Nephron progenitor cell (in vitro differentiated cells): ENCODE measurements at places on chromosomes 4 and X.

- no peak for DNase-seq
These were observed 25.0 kb upstream of the TRPC5OS start for GRCh38 chrX:111850975-111851374.

- DNase-seq, result no peak
These were observed 48.5 kb upstream of the NRK start for GRCh38 chrX:105773801-105774200.

- DNase-seq, result no peak
These were observed 587 bp downstream of the TIMM8A start for GRCh38 chrX:101347859-101348451.

- DNase-seq, result no peak
These were observed 550.3 kb downstream of the SMARCA1 start for GRCh38 chrX:128973033-128973432.

GRCh38 chrX:12390301-12390700 lies 252.0 kb downstream of the FRMPD4 start:
- no peak for DNase-seq

DNA sequence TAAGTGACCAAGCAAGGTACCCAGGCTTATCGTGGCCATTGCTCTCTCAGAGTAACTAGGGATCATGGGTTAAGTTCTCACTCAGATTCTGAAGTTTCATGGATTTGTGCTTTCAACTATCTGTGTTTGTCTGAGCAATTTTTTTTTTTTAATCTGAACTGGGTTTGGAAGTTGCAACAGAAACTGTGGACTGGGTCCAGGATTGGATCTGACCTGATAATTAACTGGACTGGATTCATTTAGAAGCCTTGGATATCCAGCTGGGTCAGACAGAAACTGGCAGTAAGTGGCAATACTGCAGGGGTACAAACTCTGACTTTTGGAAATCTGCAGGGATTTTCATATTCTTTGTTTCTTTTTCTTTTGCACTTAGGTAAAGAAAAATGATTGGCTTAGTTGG lies 38.7 kb upstream of the FGF2 start:
- DNase-seq, result no peak

GRCh38 chr4:172168888-172169287 lies 355.7 kb downstream of the GALNTL6 start:
- DNase-seq, result no peak

DNA sequence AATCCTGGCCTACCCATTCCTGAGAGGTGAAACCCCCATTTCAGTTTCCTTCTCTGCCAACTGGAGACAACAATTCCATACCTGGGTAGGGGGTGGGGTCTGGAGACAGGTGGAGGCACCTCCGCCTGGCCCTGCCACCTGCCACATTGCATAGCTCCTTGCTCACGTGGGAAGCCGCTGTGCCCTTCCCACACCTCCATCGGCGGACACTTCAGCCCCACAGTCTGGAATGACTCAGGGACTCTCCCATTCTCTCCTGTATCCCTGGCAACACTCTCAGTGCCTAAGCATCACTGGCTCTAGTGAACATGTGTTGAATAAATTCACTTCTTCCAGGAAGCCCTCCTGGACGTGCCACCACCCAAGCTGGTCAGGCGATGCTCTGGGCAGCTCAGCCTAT lies 21.7 kb downstream of the PPP2R2C start:
- DNase-seq, result no peak

- DNase-seq, result no peak
These were observed 534 bp downstream of the MSX1 start for GRCh38 chr4:4859799-4860599.

- DNase-seq, result no peak
These were observed 15.9 kb upstream of the ADRA2C start for GRCh38 chr4:3750334-3750733.

DNA sequence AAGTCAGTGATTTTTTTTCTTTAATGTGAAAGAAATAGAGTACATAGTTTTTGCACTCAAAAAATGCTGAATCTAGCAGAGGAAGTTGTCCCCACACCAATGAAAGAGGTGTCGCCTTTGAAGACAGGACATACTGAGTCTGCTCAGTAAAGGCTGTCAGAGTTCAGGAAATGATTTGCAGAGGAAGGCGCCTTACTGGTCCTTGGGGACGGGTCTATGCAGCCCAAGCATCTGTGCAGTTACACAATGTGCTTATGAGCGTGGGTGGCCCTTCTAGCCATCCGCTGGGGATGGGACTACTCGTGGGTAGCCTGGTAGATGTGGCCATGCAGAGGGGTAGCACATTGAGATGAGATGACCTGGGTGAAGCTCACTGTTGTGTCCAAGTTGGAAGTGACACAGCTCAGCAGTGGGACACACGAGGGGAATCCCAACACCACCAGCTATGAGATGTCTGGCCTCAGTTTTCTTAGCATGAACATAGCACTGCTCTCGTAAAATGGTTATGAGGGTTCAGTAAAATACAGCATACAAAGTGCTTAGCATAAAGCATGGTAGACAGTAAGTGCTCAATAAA lies 116.5 kb upstream of the RBPJ start:
- DNase-seq, result no peak

- no peak for DNase-seq
These were observed 53.9 kb downstream of the BCOR start for GRCh38 chrX:40043895-40044294.

DNA sequence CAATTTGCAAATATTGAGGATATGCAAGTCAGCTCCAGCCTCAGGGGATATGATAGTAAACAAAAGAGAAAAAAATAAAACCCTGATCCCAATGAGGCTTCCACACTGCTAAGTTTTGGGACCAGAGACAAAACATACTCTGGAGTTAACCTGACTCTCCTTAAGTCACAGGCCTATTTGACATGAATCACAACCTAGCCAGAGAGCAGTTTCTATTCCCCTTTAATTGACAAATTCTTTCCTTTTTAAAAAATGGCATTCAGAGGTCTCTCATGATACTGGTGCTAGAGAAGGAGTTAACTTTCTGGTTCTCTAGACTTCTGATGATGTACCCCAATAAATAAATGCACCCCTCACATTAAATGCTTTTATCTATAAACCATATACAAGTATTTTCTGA lies 8.8 kb downstream of the ACSL1 start:
- DNase-seq, result no peak

- DNase-seq, result no peak
These were observed 31.2 kb upstream of the IL3RA start for GRCh38 chrX:1305411-1305810.

- DNase-seq, result no peak
These were observed 93.0 kb downstream of the USP9X start for GRCh38 chrX:41178201-41178600.

DNA sequence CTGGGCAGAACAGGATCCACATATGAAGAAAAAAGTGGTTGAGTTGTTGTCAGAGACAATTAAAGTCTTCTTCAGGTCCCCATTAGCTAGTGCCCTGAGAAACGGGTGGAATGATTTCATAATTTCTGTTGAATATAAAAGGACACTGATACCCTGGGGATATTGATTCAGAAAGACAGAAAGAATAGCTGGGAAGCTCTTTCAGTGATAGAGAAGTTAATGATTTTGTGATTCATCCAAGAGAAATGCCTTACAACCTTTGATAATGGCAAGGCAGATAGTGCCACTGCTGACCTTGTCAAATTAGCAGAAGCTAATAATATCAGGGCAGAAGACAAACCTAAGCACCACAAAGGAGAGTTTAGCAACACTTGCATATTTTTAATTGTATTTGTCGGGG lies 37.9 kb downstream of the UNC5C start:
- no peak for DNase-seq

GRCh38 chrX:46572340-46572936 lies 1.1 kb upstream of the CHST7 start:
- no peak for DNase-seq

DNA sequence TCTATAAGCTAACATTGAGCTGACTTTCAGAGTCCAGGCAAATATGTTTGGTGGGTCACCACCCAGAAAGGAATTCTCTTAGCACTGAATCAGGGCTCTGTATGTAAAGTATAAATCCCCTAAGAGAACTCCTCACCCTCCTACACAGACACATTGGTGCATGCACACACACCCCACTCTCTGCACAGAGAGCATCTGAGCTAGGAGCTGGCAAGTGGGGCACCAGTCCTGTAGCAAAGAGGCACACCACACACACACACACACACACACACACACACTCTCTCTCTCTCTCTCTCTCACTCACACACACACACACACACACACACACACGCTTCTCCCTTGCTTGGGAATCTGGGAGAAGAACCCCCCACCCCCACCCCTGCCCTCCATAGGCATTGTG lies 3.2 kb downstream of the SLITRK2 start:
- no peak for DNase-seq

- DNase-seq, result no peak
These were observed 40.8 kb downstream of the EVC start for GRCh38 chr4:5751666-5752375.

GRCh38 chrX:124190440-124190839 lies 142.0 kb upstream of the TEX13D start:
- DNase-seq, result no peak

- DNase-seq, result no peak
These were observed 6.0 kb downstream of the PCDH7 start for GRCh38 chr4:30726090-30726675.

DNA sequence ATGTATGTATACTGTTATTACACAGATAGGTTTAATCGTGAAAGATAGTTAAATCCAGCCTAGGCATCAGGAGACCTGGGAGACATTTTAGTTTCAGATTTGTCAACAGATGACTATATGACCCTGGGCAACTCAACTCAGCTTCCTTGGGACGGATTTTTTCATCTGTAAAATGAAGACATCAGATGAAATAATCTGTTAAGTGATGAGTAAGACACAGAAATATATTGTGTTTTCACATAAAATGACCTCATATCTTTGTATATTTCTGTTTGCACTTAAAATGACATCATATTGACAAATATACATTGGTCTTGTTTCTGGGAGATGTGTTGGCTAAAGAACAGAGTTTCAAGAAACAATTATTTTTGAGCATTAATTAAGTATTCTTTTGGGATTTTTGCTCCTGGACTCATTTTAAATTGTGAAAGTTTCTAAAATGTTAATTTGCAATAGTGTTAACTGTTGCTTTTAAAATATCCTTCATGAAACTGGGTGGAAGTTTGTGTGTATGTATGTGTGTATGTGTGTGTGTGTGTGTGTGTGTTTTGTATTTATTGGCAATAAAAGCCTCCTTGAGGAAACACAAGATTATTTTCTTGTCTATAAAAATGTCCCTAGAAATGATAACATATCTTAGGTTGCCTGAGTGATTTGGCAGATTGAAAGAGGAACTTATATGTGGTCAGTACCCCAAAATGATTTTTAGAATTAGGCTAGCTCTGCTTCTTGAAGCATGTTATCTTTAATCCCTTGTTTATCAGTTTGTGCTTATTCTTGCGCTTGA lies 29.1 kb upstream of the MMAA start:
- DNase-seq, result no peak

GRCh38 chr4:41752081-41752836 lies 3.7 kb upstream of the PHOX2B start:
- DNase-seq, result no peak

- no peak for DNase-seq
These were observed 308.7 kb downstream of the GBA3 start for GRCh38 chr4:23001478-23001877.

GRCh38 chrX:40479777-40480318 lies 100.9 kb upstream of the ATP6AP2 start:
- DNase-seq, result no peak

GRCh38 chr4:151698213-151698612 lies 62.6 kb downstream of the GATB start:
- no peak for DNase-seq

DNA sequence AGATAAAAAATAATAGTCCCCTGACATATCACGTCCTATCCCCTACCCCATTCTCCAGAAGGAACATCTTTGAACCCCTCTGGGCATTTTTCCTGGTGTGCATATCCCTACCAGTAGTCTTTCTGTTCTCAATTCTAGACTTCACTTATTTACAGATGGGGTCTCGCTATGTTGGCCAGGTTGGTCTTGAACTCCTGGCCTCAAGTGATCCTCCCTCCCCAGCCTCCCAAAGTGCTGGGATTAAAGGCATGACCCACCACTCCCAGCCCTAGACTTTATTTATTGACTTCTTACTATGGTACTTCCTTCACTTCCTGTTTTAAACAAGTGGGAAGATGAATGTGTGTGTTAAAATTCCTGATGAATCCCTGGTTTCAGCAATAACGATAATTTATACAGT lies 612 bp upstream of the RRAGB start:
- no peak for DNase-seq

GRCh38 chrX:10110984-10111363 lies 45.8 kb upstream of the CLCN4 start:
- DNase-seq, result no peak

DNA sequence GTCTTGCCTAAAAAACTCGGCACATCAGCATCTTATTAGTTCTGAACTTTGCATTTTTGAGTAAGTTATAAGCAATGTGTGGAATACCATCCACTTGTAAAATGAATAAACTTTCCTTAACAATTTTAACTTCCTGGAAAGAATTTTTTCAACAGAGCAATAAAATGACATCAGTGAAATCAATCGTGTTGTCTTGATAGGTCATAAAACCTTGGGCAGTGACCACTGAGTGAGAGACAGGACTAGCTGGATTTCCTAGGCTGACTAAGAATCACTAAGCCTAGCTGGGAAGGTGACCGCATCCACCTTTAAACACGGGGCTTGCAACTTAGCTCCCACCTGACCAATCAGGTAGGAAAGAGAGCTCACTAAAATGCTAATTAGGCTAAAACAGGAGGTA lies 403.0 kb upstream of the CNKSR2 start:
- DNase-seq, result no peak

- no peak for DNase-seq
These were observed 33.9 kb downstream of the RTL3 start for GRCh38 chrX:78624962-78625909.

GRCh38 chr4:84535901-84536300 lies 36.8 kb upstream of the NKX6-1 start:
- DNase-seq, result no peak

DNA sequence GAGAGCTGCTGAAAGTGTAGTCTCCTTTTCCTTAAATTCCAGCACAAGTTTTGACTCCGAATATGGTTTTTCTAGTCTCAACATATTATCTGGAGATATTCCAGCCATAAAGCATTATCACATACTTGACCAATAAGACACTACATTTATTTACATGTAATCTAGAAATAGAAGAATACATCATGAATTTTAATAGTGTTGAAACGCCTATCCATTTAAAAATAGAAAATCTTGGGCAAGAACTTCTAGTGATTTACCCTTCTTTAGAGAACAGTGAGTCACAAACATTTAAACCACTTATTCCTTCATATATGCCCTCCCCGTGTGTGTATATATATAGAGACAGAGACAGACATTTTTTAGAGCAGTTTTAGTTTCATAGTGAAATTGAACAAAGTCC lies 161.5 kb downstream of the SOWAHB start:
- no peak for DNase-seq

GRCh38 chr4:158605393-158605792 lies 66.3 kb downstream of the C4orf46 start:
- no peak for DNase-seq

- no peak for DNase-seq
These were observed 56.3 kb downstream of the FHDC1 start for GRCh38 chr4:152992466-152992865.
